ENCODE measurements at places on chromosomes 7 and 10.

DNA sequence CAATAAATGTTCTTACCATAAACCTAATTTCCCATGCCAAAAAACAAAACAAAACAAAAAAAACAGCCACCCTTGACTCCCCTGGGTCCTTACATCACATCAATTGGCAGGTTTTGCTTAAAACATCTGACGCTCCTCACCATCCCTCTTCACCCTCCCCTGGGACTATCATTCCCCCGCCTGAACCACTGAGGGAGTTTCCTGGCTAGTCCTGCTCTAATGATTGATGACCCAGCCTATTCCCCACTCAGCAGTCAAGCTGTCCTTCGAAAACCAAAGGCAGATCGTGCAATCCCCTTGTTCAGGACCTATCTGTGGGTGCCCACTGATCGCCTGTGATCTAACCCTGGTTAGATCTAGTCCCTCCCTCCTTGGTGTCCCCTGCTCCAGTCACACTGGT lies 11.2 kb upstream of the FRMPD2 start:
- no peak for DNase-seq

- no peak for DNase-seq
Observed at GRCh38 chr7:116836911-116837310, 25.5 kb upstream of the CAPZA2 start.

DNA sequence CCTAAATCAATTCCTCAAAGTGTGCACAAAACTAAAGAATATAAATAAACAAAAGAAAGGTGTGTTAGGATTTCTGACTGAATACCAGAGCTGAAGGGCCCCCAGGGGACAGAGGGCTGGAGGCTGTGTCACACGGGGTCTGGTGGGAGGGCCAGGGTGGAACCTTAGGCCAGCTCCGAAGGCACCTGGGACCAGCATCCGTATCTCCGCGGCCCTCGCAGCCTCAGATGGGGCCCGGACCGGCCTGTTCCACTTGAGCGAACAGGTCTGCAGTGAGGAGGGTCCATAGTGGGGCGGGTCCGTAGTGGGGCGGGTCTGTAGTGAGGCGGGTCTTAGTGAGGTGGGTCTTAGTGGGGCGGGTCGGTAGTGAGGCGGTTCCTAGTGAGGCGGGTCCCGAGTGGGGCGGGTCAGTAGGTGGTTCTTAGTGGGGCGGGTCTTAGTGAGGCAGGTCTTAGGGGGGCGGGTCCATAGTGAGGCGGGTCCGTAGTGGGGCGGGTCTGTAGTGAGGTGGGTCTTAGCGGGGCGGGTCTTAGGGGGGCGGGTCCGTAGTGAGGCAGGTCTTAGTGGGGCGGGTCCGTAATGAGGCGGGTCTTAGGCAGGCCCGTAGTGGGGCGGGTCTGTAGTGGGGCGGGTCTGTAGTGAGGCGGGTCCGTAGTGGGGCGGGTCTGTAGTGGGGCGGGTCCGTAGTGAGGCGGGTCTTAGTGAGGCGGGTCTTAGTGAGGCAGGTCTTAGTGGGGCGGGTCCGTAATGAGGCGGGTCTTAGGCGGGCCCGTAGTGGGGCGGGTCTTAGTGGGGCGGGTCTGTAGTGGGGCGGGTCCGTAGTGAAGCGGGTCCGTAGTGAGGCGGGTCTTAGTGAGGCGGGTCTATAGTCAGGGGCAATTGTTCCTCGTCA lies 15.1 kb downstream of the GPR146 start:
- DNase-seq: no peak

- DNase-seq: no peak
Observed at GRCh38 chr10:58797356-58797755, 284.7 kb downstream of the BICC1 start.

DNA sequence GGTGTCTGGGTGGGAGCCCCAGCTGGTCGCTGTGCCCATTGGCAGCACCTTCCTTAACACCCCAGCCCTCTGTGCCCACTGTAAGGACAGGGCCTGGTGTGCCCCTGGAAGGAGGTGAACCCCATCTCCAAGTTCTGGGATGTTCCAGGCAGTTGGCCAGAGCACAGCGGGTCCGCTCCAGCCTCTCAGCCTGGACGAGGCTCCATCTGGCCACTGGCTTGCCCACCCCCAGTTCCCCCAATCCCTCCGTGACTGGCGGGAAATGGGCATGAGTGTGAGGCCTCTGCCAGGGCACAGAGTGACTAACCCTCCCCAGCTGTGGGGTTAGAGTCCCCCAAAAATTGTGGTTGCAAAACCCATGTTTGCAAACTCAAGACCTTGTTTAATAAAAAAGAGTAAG lies 15.6 kb downstream of the GRIFIN start:
- no peak for DNase-seq

- peak; percentile 80 for DNase-seq
Observed at GRCh38 chr7:149245244-149245643, 5.8 kb downstream of the ZNF212 start.

GRCh38 chr7:1473864-1474512 lies 14.7 kb upstream of the MICALL2 start:
- peak; percentile 90 for DNase-seq

- no peak for DNase-seq
Observed at GRCh38 chr7:29626730-29627129, 63.1 kb downstream of the PRR15 start.

- no peak for DNase-seq
Observed at GRCh38 chr7:77531038-77531437, 6.1 kb upstream of the PTPN12 start.

- DNase-seq: no peak
Observed at GRCh38 chr10:99631496-99631895, 11.3 kb upstream of the SLC25A28 start.

DNA sequence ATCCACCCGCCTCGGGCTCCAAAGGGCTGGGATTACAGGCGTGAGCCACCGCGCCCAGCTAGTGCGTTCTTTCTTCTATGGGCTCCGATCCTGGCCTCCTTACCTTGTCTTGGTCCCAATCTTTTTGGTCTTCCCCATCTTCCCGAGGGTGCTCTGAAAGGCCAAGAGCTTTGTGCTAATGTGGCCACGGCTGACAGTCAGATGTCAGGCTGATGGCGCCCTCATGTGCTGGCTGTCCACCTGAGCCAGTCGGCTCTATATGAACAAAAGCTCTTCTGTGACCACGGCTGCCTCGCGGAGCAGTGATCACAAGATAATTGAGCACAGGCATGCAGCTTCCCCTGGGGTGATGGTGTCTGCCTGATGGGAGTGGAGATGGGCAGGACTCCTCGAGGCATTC lies 11.0 kb upstream of the AHCYL2 start:
- peak; percentile 16 for DNase-seq

- DNase-seq: no peak
Observed at GRCh38 chr10:94316560-94316959, 46.2 kb downstream of the NOC3L start.

- DNase-seq: no peak
Observed at GRCh38 chr10:6351495-6351894, 148.8 kb downstream of the PFKFB3 start.

DNA sequence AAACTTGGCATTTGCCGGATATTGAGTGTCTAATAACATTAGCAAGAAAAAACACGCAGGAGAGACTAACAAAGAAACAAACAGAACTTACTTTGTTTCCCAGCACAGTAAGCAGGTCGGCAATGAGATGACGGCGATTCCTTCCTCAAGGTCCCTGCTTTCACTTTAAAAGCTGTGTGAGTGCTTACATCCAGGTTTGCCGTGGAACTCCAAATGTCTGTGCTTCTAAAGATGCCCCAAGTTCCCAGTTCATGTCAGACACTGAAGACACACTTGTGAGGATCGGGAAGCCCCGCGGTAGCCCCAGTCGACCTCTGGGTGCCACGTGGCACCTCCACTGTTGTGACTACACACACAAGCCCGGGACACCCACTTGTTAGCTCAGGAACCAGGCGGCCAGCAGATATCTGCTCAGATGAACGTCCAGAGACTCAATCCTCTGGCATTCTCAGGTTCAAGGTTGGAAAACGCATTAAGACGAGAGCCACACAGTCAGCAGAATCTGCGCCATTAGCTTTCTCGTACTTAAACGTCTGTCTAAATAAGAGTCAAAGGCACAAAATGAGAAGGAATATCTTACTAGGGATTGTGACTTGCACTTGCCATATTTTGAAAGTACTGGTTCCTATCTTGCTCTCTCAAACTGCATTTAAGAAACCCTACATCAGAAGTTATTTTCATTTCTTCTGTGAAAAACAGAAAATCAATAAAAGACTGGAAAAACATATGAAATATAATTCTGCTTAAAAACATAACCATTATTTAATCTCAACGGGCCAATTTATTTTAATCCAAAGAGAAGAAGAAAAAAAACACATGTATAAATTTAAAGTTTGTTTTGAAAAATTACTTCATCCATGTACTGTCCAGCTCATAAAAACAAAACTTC lies 207.6 kb upstream of the KLF14 start:
- DNase-seq: no peak

- no peak for DNase-seq
Observed at GRCh38 chr7:81245353-81245752, 326.5 kb upstream of the SEMA3C start.

DNA sequence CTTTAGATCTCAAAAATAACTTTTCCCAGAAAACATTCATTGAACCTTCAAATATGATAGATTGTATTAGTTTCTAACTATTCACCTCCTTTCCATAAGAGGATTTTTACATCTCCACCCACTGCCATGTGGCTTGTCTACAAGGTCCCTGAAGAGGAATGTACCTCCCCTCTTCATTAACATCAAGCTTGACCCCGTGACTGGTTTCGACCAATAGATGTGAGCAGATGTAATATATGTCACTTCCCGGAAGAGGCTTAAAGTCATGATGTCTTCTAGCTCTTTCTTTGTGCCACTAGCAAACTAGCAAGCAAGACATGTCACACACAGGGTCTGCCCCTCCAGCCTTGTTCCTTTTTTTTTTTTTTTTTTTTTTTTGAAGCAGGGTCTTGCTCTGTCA lies 6.9 kb downstream of the BAZ1B start:
- peak; percentile 15 for DNase-seq

DNA sequence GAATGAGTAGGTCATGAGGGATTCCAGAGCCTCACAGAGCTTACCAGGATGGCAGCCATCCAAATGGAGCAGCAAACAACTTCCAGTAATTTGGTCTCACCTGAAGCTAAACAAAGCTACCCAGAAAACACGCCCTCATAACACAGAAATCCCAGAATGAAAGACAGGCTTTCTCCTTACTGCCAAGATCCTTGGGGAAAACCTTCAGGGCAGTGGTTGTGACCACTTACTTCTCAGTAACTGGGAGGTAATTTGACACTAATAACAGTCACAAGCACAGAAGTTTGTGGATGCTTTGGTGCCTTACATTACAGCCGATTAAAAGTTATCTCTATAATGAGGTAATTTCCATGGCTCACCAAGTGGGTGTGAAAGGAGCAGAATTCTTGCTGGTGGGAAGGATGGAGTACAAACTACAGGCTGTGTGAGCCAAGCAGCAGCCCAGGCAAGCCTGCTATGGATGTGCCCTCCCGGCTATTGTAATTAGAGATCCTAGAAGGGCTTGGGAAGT lies 10.4 kb downstream of the WDR91 start:
- no peak for DNase-seq

- DNase-seq: no peak
Observed at GRCh38 chr10:124545351-124546054, 83.9 kb downstream of the LHPP start.

DNA sequence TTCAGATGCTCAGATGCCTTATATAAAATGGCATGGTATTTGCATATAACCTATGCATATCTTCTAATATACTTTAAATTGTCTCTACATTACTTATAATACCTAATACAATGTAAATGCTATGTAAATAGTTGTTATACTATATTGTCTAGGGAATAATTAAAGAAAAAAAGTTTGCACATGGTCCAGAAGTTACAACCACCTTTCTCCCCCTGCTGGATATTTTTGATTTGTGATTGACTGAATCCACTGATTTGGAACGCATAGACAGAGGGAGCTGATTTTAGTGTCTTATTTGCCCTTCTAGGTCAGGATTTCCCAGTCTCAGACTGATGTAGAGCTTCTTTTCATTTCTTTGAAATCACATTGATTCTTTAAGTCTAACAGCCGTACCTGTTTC lies 31.8 kb downstream of the MDFIC start:
- DNase-seq: no peak

- peak; percentile 72 for DNase-seq
Observed at GRCh38 chr7:92847305-92847704, 10.9 kb upstream of the CDK6 start.

DNA sequence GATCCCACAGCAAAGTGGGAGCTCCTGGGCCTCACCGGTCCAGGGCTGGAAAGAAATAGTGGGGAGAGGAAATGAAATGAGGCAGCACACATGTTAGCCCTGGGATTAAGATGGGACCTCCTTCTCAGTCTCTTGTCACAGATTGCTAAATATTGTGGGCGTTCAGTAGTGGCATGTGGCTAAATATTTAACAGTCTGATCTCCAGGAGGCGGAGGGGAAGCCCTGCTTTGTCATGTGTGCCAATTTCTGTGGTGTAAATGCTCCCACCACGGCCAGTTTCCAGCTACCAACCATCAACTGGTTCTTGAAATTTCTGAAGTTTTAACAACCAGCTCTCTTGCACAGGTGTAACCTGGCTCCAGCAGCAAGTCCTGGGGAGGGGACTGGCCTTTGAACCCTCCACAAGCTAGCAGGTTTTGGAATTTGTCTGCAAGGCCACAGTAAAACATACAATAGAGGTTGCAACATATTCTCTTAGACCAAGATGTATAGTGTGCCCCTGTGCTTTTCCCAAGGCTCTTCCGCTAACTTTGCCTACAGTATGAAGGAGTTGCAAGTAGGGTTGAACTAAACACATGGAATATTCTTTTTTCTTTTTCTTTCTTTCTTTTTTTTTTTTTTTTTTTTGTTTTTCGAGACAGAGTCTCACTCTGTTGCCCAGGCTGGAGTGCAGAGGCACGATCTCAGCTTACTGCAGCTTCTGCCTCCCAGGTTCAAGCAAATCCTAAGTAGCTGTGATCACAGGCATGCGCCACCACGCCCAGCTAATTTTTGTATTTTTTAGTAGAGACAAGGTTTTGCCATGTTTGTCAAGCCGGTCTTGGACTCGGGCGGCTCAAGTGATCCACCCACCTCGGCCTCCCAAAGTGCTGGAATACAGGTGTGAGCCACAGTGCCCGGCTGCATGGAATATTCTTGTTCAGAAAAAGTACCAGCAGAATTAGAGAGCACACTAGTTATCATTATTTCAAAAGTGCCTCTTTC lies 103.1 kb upstream of the PCBD1 start:
- DNase-seq: no peak

- no peak for DNase-seq
Observed at GRCh38 chr7:147611431-147611830, 979.1 kb upstream of the C7orf33 start.

DNA sequence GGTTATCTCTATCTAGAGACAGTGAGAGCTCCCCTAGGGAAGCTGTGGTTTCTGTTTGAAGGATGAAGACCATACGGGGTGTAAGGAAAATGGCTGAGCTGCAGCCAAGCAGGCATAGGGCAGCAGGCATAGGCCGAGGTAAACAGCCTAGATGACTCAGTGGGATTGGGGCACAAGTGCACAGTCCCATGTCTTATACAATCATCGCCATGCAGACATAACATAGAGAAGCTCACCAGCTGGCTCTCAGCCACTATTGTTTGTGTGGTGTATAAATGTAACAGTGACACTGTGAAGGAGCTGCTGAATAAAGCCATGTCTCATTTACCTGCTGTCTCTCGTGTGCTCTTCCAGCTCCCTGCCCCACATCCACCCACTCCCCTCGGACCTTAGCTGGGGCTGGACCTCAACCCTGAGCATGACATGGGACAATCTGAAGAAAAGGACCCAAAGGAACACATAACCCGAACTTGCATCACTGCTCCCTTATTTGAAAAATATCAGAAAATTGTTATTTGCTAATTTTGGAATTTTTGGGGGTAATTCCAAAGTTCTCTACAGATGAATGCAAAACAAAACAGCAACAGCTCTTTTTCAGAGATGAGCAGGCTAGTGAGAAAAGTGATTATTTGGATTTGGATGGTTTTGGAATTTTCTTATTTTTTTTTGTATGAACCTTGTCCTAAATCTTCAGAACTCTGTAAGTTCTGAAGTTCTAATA lies 582.7 kb downstream of the REEP3 start:
- no peak for DNase-seq
